Renal pelvis (tissue), 12 donors: ENCODE measurements at places on chromosomes 12 and 14. TPM values are rescaled to one million over a fixed set of nuclear protein-coding genes. Genes with fewer than 3 reads are reported as not detected.
A peak's percentile ranks its signal among the peaks of the same experiment; 100 is the strongest.

STAT2 gene
- 73.4 TPM for polyA plus RNA-seq

- no peak for DNase-seq
Measured at GRCh38 chr14:93725002-93725582, 63.2 kb downstream of the PRIMA1 start.

DNA sequence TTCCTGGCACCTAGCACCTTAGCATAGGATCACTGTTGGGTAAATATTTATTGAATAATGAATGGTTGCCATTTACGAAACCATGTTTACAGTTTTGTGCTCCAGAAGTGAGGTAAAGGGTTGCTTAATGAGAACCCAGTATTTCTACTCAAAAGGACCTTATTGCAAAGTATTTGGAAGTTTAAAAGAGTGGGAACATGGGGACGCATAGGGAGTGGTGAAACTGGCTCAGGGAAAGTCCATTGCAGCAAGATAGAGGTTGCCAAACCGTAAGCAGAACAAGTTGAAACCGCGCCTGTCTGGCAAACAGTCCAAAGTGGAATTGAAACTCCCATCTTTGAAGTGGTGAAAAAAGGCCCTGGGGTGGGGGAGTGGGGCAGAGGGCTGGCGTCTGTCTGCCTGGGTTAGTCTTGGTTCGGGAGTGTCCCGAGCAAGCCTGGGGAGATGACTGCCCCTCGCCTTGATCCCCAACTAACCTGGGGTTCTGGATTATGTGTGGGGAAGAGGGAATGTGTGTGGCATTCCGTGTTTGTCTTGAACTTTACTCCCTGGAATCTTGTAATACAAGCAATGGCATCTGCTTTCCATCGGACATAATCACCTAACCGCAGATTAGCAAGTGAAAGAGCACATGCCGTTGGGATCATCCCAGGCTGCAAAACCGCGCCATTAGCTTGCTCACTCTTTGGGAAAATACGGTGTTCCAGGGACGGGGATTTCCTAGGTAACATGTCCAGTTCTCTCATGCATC lies 7.2 kb downstream of the ALDH2 start:
- DNase-seq, result no peak

DNA sequence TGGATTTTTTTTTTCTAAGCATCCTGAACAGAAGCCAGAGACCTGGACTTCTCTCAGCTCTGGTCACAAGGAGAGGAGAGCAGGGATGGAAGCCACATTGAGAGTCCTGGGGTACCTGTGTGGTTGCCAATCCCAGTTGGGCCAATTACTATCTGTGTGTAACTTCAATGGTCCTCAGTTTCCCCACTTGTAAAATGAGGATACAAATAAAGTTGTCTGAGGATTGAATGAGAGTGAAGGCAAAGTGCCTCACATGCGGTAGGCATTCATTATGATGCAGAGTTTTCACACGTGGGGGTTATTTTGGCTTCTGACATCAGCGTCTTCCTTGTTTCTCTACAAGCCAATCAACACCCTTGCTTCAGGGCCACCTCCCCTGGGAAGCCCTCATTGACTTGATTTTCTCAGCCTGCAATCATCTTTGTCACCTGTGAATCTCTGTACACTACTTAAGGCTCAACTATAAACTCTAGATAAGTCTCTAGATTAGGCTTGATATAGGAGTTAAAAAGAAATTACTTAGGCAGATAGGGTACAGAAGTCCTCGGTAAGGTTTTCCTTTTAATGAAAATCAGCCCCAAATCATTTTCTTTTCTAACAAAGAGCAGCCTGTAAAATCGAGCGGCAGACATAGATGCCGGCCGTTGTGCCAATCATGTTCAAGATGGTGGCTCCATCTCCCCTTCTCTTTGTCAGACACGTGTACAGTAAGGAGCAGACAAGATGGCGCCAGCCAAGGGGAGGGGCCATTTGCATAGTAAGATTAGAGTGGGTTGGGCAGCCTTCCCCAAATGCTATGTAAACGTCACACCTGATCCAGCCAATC lies 37.8 kb upstream of the FICD start:
- no peak for DNase-seq

KCNMB4 gene
- polyA plus RNA-seq, result 24.7 TPM

GRCh38 chr12:79086541-79087296 lies 222.1 kb downstream of the SYT1 start:
- DNase-seq, result peak; percentile 34

GRCh38 chr12:51124504-51124903 lies 41.1 kb upstream of the CSRNP2 start:
- DNase-seq, result no peak

KRT5 gene
- polyA plus RNA-seq, result 0.44 TPM

GRCh38 chr12:114141921-114142564 lies 175.9 kb upstream of the RBM19 start:
- no peak for DNase-seq

- no peak for DNase-seq
Measured at GRCh38 chr14:75427126-75427481, 718 bp upstream of the JDP2 start.

SLC24A4 gene
- 0.13 TPM for polyA plus RNA-seq
